ENCODE measurements at places on chromosomes 16 and 17.

DNA sequence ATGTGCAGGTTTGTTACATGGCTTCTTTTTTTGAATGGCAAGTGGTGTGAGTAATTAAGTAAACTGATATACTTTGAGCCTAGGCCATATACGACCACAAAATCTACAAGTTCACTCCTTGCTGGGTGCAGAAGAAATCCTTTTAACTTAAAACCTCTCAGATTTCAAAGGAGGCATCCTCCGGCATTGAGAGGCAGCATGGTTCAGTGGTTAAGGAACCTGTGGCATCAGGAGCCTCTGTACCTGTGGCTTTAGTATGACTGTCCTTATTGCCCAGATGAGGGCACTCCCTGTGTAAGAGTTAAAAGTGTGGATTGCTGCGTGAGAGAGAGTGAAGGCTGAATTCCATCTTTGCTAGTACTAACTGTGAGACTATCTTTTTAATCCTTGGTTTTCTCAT is 3.3 kb downstream of the NLRP1 start:
- DNase-seq = no peak

- no peak for DNase-seq
Observed at GRCh38 chr17:66805567-66805966, 29.4 kb upstream of the CACNG5 start.

- no peak for DNase-seq
Observed at GRCh38 chr16:52742052-52742451, 195.1 kb upstream of the TOX3 start.

DNA sequence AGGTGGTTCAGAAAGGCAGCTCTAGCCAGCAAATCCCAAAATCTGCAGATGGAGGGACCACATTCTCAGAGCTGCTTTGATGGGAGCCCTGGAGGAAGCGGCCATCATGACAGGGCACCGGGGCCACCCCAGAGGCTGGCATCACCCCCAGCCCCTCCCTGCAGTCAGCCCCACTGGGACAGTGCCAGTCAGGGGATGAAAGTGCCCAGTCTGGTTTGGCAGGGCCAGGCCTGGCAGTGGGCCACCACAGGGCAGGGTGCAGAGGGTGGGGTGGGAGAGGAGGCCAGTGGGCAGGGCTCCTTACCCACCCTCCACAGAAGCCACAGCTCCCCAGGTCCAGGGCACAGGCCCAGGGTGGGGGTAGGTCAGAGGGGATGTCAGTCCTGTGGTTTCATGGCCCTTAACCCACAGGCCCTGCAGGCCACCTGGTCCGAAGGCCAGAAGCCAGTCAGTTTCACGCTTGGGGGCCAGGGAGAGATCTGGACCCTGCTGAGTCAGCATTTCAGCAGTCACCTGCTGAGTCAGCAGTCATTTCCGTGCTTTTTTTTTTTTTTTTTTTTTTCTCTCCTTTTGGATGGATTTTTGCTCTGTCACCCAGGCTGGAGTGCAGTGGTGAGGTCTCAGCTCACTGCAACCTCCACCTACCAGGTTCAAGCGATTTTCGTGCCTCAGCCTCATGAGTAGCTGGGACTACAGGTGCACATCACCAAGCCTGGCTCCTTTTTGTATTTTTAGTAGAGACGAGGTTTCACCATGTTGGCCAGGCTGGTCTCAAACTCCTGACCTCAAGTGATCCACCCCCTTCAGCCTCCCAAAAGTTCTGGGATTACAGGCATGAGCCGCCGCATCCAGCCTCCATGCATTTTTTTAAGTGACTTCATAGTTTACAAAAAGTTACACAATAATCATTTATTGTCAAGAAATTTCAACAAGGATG is 10.4 kb downstream of the SLC25A10 start:
- no peak for DNase-seq

GRCh38 chr17:18122990-18123753 is 14.6 kb downstream of the MYO15A start:
- DNase-seq = no peak

DNA sequence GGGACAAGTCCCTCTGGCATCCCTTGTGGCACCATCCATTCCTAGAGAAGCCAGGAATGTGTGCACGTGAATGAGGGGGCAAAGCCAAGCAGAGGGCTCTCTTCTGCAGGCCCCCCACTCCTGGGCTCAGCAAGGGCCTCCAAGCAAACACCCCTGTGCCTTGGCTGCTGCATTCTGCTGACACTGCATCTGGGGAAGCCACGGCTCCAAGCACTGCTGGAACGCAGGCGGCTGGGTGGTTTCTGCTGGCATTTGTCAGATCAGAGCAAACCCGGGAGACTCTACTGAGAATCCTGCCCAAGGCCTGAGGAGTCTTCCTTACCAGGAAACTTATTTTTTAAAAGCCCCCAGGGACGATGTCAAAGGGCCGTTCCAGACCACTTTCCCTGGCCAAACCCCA is 23.3 kb downstream of the ATP6V0D1 start:
- DNase-seq = no peak

DNA sequence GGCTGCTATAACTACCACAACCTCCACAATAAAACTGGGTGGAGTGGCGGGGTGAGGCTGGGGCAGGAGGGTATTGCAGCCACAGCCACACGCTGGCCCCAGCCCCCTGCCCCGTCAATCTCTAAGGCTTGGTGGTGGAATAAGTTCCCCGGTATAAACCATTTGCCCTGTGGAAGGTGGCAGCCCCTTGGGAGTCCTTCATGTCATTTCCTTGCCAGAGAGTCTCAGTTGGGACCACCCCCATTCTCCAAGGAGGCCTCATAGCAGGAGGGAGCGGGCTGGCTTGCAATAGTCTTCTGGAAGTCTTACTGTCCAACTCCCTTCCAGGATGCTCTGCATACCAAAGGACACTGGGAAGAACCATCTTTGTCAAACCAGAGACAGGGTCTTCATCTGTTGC is 19.4 kb downstream of the CD300A start:
- no peak for DNase-seq

GRCh38 chr17:81428948-81429774 is 33.9 kb downstream of the BAHCC1 start:
- DNase-seq = peak; percentile 93

GRCh38 chr16:82996814-82997213 is 370.0 kb downstream of the CDH13 start:
- no peak for DNase-seq

- no peak for DNase-seq
Observed at GRCh38 chr16:86424398-86424797, 85.9 kb upstream of the FOXF1 start.

DNA sequence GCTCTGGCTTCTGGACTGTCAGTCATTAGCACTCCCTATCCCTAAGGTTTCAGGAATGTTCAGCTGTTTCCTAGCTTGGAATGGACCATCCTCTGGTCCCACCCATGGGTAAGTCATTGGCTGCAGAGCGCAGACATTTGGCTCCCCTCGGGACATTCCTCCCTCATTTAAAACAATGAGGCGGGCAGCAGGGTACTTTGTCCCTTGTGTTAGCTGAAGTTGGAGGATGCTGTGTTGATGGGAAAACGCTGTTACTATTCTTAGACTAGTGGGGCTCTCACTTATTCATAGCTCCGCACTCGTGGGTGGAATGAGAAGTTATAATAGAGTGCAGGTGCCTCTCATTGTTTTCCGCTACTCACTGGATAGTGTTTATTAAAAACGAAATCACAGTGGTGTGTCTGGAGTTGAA is 673.8 kb downstream of the WWOX start:
- no peak for DNase-seq

GRCh38 chr17:39617446-39618245 is 9.1 kb upstream of the PPP1R1B start:
- DNase-seq = peak; percentile 75

GRCh38 chr16:67301080-67301782 is 21.9 kb downstream of the PLEKHG4 start:
- peak; percentile 80 for DNase-seq

DNA sequence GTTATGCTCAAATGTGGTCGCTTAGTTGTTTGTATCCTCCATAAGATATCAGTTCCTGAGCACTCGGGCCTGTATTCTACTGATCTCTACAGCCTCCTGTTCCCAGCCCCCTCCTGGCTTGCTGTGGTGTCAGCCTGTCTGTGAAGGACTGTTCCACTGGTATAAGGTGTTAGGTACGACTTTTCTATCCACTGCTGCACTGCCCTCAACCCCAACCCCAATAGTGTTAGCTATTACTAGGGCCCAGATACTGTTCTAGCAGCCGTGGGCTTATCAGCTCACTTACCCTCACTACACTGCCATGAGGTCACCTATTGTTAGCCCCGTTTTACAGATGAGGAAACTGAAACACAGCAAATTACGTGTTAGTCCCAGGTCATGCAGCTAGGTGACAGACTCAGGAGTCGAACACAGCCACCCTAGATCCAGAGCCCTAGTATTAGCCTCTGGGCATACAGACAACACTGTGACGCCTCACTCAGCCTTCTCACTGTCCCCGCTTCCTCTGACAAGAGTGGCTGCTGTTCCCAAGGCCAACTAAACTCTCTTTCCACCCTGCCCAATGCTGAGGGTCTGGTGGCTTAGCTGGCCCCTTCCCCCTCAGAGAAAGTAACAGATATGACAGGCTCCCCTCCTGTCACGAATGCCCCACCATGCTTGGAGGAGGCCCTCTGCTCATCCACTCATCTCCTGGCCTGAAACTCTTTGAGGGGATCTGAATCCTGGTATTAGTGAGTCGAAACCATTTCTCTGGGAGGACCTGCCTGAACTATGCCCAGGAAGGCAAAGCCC is 25.6 kb upstream of the ZNF652 start:
- DNase-seq = no peak

- DNase-seq = no peak
Observed at GRCh38 chr17:10859051-10859450, 21.2 kb upstream of the PIRT start.

- no peak for DNase-seq
Observed at GRCh38 chr17:81578038-81578441, 25.9 kb upstream of the FAAP100 start.

DNA sequence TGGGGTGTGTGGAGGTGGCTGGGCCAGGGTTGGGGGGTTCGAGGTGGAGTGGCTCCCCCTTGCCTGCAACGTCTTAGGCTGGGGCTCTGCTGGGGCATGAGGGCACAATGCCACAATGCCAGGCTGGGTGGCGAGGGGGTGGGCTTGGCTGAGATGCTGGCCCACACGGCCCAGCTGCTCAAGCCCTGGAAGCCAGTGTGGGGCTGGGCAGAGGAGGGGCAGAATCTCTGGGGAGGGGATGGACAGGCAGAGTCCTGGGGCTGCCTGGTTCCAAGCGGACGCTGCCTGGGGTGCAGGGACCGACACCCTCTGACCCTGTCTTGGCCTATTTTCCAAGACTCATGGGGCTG is 37.5 kb upstream of the SSTR5 start:
- DNase-seq = no peak

DNA sequence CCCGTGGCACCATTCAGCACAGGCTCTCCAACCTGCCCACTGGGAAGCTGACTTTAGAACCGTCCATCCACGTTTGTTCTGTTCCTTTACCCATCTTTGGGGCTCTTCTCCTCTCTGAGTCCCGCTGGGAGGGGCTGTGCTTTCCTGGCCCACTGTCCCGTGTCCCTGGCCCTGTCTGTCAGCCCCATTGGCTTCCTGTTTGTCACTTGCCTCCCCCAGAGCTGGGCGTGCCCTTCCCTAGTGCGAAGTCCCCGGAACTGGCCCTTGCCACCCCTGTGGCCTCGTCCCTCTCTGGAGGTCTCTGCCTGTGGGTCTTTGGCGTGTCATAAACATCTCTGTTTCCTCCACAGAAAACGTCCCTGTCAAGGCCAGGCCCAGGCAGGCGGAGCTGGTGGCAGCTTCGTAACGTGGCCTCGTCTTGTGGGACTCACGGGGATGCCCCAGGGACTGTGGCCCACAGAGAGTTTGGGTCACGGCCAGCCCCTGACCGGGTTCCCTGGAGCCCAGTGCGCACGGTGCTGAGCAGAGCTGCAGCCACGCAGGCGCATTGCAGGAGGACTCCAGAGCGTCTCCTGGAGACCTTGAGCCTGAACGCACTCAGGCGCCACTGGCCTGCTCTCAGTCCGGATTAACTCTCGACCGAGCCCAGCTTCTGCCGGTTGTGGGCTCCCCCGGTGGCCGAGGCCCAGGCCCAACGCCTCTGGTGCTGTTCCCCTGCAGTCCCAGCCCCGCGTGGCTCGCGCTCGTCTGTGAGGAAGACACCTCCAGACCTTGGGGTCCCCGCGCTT is 7.3 kb downstream of the CHMP6 start:
- no peak for DNase-seq

DNA sequence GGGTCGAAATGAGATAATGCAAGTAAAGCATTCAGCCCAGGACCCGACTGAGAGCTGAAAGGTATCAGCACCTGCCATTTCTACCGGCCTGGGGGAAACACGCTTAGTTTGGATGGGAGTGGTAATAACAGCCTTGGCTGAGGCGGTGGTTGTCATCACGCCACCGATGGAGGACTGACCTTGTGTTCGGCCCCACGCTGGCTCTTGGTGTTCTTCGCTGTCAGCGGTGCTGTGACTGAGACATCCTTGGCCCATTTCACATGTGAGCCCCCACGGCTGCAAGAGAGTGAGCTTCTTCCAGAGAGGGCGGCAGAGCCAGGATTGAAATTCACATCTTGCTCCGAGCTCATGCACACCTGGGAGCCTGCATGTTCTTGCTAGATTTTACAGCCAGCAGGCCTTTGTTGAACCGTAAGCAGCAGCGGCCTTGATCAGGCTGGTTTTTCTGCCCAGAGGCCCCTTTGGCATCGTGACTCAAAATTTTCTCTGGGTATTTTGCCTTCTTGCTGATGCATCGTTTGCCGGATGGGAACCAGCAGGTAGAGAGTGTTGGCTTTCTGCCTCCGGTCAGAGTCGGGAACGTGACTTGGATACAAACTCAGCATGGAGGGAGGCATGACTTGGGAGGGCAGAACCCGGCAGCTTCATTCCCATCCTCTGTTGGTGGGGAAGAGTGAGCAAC is 341.5 kb downstream of the SNX29 start:
- no peak for DNase-seq

DNA sequence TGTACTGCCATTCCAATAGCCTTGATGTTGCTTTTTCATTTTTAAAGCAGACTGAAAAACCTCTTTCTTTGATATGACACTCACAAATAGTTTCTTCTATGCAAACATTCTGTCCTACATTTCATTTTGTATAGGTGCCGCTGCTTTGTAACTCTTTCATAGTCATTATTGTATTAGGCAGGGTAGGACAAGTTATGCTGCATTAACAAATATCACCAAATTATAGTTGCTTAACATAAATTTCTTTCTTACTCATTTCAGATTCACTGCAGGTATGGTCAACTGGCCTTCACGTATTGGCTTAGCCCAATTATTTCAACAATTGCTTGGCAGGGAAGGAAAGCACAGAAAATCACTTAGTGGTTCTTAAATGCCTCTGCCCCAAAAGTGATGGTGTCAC is 70.8 kb downstream of the GPR139 start:
- DNase-seq = no peak

DNA sequence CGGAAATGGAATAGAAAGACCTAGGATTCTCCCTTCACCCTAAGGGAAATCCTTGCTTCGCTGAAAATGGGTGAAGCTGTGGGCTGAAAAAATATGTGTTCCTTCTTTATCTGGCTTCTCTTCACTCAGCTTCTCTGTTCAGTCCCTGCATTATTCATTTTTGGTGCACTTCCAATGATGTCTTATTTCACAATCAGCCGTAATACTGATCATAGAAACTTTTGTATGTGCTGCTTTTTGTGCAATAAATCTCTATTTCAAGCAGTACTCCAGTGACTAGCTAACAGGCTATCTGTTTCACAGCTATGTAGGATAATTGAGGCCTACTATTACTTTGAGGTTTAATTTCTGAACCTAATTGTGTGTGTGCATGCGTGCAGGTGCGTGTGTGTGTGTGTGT is 144.6 kb downstream of the FOXL1 start:
- DNase-seq = no peak

- no peak for DNase-seq
Observed at GRCh38 chr16:8866118-8866883, 2.5 kb downstream of the CARHSP1 start.

- DNase-seq = peak; percentile 73
Observed at GRCh38 chr16:3520841-3521240, 20.0 kb downstream of the CLUAP1 start.

Data from right forelimb (tissue), 1 donor.